ENCODE measurements at places on chromosomes 6 and 20. TPM values are rescaled to one million over a fixed set of nuclear protein-coding genes. Genes with fewer than 3 reads are reported as not detected.

The OR2J1 gene
- not detected for total RNA-seq

The ANGPT4 gene
- 0.06 TPM for total RNA-seq

The BCL2L1 gene
- 86.7 TPM for total RNA-seq

The ZNF334 gene
- total RNA-seq: 3.0 TPM

The MYLK2 gene
- total RNA-seq: 0.40 TPM

The TRIM15 gene
- not detected for total RNA-seq

The RIPOR2 gene
- 47.5 TPM for total RNA-seq

The FGD2 gene
- 5.3 TPM for total RNA-seq

The CD2AP gene
- 23.2 TPM for total RNA-seq

The FYN gene
- 326 TPM for total RNA-seq

The ENPP5 gene
- not detected for total RNA-seq

The ARHGAP40 gene
- not detected for total RNA-seq

The SLC26A8 gene
- total RNA-seq: not detected

The RWDD2A gene
- total RNA-seq: 1.4 TPM

The HMGN3 gene
- total RNA-seq: 42.2 TPM

The C6orf15 gene
- not detected for total RNA-seq

The SLC18B1 gene
- 4.1 TPM for total RNA-seq

The BTN2A1 gene
- total RNA-seq: 36.3 TPM

The OPRL1 gene
- total RNA-seq: 0.56 TPM

The MPIG6B gene
- total RNA-seq: not detected

The PLCB4 gene
- not detected for total RNA-seq

The EYA4 gene
- total RNA-seq: not detected

The PDYN gene
- total RNA-seq: not detected

The PRR18 gene
- not detected for total RNA-seq

The SLC35D3 gene
- not detected for total RNA-seq

The SCAND1 gene
- total RNA-seq: 32.7 TPM

The CLVS2 gene
- not detected for total RNA-seq

The C2 gene
- 0.58 TPM for total RNA-seq

The SLC2A10 gene
- total RNA-seq: not detected

The SPTLC3 gene
- total RNA-seq: not detected

The TAP2 gene
- 169 TPM for total RNA-seq

The C6orf58 gene
- total RNA-seq: not detected

The ZBTB46 gene
- total RNA-seq: 6.2 TPM

The DNMT3B gene
- 0.99 TPM for total RNA-seq

The PTCHD4 gene
- total RNA-seq: not detected

The RAET1L gene
- total RNA-seq: not detected

The FAM184A gene
- 10.6 TPM for total RNA-seq

The ZNF341 gene
- 9.0 TPM for total RNA-seq

The TNFRSF6B gene
- not detected for total RNA-seq

The GGTLC1 gene
- total RNA-seq: not detected

The CDKN1A gene
- total RNA-seq: 149 TPM

The SALL4 gene
- total RNA-seq: 0.50 TPM

The KCNQ5 gene
- 1.3 TPM for total RNA-seq

The IMPG1 gene
- total RNA-seq: not detected

The PPIL6 gene
- total RNA-seq: 0.39 TPM

The TENT5A gene
- 0.41 TPM for total RNA-seq

The MUC22 gene
- total RNA-seq: not detected

The TOMM34 gene
- total RNA-seq: 44.8 TPM

The SEMG1 gene
- total RNA-seq: not detected

The SLC25A27 gene
- total RNA-seq: not detected

The TAAR6 gene
- total RNA-seq: not detected

The PGC gene
- total RNA-seq: not detected

The CRISP3 gene
- not detected for total RNA-seq

The LKAAEAR1 gene
- not detected for total RNA-seq

The CRISP2 gene
- not detected for total RNA-seq

The KCNG1 gene
- total RNA-seq: 0.28 TPM

The OLIG3 gene
- total RNA-seq: 3.5 TPM

The SOBP gene
- total RNA-seq: 0.06 TPM

The PLCG1 gene
- 184 TPM for total RNA-seq

Measured in activated T-helper 17 cell treated with anti-CD3 and anti-CD28 coated beads, Interleukin-2, amount 50 U/mL, for 72 hours (primary cell).